Stimulated activated CD8-positive, alpha-beta memory T cell treated with anti-CD3 and anti-CD28 coated beads, Interleukin-7, amount 100 ng/mL, for 1 hour (primary cell): ENCODE measurements at places on chromosomes 1 and 21.

- no peak for DNase-seq
Measured at GRCh38 chr1:184078564-184079249, 27.2 kb downstream of the TSEN15 start.

GRCh38 chr1:60751306-60751705 is 331.1 kb upstream of the NFIA start:
- no peak for DNase-seq

DNA sequence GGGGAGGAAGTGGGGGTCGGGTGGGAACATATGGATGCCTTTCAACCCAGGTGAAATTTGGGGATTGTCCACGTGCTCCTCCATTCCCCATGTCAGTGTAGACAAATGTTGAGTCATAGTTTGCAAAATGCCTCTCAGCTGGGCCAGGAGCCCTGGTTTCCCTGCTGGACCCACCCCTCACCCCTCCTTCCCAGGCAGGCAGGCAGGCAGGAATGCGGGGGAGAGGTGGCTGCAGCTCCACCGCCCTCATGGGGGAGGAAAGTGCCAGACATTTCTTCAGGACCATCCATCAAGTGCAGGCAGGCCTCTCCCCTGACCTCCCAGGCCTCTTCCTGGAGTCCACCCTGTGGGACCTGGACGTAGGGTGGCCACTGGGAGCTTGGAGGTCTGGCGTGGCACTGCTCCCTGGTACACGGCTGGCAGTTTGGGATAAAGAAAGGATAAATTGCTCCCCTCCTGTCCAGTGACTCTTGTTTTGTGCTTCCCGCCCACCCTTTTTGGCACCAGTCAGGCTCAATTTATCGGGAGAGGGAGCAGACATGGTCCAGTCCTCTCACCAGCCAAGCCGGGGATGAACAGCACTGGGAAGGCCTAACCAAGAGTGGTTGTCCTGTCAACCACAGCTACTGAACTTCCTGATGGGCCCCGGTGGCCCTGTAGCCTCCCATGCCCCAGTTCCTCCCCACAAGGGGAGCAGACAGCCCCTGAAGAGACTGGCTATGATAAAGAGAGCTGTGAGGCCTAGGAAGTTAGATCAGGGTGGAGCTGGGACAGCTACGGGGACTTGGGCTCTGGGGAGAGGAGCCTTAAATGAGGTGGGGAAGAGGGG is 18.9 kb downstream of the NPR1 start:
- no peak for DNase-seq

DNA sequence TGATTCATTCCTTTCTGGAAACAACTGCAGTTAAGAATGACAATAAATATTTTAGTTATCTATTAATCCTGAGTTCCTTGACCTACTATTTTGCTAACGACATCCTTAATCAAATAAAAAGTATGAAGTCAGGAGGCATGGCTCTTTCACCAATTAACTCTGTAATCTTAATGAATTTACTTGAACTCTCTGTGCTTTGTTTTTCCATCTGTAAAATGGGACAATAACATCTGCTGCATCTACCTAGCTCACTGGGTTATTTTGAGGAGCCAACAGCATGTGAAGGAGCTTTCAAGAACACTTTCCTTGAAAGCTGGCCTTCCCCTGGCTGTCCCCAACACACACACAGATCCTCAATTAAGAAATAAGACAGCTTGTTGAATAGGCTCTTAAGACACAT is 47.9 kb downstream of the COLGALT2 start:
- DNase-seq: no peak

DNA sequence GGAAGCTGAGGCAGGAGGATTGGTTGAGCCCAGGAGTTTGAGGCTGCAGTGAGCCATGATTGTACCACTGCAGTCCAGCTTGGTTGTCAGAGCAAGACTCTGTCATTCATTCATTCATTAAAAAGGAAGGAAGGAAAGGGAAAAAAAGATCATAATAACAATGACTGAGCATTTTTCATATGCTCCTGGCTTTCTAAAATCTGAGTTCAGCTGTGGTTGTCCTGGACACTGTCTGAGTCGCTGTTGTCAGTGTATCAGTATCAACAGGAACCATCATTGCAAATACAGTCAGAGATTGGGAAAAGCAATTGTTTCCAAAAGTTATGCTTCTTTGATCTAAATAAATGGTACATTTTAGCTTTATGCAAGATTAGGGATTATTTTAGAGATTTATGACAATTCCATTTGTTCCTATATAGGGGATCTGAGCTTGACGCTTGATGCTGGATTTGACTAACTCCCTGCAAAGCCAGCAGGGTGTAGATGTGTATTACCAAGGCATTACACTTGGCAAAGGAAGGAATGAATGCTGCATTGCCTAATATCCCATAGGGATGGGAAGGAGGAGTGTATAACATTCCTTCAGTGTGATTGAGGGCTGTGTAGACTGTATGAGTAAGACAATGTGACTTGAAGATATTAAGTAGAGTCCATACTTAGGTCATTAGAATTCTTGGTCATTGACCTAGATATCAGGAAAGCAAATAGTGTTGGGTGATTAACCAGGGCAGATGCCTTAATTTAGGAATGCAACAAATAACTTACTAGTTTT is 100.2 kb downstream of the DISP1 start:
- no peak for DNase-seq

GRCh38 chr21:16891821-16892220 is 621.0 kb upstream of the CXADR start:
- no peak for DNase-seq

DNA sequence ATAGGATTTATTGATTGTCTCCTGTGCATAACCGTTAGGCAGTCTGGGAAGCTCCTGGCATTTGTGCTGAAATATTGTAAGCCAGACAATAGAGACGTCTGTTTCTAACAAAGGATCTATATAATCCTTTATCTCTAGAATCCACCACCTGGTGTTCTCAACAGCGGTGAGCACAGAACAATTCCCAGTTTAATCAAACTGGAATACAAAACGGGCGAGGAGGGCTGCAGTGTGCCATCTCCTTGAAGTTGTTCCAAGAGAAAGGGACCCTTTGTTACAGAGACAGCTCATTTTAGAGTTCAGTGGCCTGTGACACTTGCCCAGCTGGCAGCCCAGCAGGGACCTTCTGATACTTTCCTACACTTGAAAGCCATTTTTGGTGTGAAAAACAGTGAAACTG is 162.8 kb upstream of the IVNS1ABP start:
- DNase-seq: no peak

DNA sequence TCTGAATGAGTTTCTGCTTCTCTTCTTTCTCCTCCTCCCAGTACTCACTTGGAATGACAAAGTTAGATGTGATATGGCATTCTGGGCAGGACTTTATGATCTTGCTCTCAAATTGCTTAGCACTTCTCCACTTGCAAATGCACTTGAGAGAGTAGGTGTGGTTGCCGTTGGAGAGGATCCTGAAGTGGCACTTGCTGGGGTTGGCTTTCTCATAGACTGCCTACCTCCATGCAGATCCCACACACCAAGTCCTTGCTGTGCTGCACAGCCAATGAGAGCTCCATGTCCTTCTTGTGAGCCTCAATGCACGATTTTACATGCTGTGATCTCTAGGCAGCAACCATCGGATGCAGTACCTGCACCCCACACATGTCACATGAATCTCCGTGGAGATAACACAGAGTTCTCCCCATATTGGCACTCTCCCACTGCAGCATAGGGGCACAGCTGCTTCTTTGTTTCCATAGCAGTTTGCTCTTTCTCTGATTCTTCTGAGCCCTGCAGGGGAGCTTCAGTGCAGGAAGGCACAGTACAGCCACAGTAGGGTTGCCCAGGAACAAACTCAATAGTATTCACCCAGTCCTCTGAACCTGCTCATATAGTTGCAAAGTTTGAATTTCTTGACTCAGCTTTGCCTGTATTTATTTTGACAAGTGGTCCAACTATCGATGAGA is 45.2 kb downstream of the ZNF691 start:
- no peak for DNase-seq

DNA sequence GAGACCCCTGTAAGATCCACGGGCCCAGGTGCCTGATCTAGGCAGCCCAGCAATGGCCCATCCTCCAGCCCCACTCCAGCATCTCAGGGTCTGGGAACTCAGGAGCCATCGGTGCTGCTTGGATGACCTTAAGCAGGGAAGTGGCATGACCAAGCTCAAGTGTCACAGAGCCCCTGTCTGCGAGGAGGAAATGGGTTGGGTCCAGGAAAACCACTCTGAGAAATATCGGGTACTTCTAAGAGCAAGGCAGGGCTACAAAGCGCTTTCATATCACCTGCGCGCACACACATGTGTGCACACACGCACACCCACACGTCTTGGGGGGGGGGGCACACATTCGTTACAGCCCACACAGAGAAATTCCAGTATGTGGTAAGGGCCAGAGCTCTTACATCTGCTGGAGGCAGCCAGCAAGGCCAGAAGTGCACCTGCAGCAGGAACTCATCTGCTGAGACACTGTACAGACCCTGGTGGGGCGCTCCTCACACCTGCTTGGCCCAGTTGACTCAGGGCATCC is 32.6 kb upstream of the SPOCD1 start:
- DNase-seq: no peak
